ENCODE measurements at places on chromosomes 3 and 15.

- no peak for DNase-seq
These were observed 315.8 kb upstream of the SATB1 start for GRCh38 chr3:18740631-18741583.

DNA sequence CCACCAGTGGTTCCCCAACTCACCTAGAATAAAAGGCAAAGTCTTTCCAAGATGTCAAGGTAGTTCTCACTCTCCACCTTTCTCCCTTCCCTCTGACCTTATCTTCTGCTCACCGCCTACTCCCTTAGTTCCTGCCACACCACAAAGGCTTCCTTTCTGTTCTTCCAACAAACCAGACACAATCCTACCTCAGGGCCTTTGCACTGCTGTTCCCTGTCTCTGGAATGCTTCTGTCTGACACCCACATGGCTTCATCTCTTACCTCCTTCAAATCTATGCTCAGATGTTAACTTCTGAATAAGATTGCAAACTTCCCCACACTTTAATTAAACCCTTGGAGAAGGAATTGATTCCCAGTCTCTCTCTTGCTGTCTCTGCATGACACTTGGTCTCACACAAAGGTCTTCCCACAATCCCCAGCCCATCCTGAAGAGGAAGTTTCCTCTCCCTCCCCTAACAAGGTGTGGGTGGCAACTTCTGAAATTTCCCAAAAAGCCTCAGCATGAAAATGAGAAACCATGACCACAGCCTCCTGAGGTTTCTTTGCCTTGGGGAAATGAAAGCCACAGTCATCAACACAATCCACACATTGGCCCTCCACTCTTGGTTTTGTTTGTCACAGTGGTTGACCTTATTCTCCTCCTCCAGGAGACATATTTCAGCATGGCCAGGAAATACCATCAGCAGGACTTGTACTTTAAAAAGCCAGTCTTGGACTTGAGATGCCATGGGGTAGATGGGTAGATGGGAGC, 3.0 kb upstream of the RYK start:
- no peak for DNase-seq

DNA sequence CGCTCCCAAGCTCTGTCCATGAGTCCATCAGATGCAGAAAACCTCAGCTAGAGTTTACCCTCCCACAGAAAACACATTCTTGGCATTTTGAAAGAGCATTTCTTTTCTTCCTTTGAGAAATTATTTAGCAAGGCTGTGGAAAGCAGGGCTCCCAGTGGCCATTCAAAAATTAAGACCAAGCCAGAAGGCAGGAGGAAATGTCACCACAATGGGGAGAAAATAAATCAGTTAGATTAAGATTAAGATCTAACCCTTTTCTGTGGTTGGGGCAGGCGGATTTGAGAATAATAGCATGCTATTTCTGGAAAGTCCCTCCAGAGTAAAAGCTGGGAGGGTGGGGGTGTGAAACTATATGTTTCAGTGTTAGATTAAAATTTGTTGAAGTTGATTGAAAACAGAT, 20.2 kb downstream of the LRIG1 start:
- DNase-seq = no peak

GRCh38 chr3:162436826-162437225, 940.2 kb downstream of the OTOL1 start:
- no peak for DNase-seq

DNA sequence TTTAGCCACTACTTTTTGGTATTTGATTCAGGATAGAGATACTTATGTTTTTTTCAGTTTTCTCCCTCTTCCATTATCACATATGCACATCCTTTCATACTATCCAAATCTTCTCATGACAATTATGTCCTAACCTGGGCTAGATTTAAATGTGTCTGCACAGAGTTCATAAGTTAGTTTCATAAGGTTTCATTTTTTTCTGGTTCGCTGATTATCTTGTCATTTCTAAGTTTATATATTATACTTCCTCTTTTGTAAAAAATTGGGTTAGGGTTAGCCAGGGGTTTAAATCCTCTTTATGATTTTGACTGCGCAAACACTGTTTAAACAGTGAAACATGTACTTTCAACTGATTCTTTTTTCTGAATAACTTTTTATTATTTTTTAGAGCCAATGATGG, 148.6 kb downstream of the SST start:
- DNase-seq = no peak

DNA sequence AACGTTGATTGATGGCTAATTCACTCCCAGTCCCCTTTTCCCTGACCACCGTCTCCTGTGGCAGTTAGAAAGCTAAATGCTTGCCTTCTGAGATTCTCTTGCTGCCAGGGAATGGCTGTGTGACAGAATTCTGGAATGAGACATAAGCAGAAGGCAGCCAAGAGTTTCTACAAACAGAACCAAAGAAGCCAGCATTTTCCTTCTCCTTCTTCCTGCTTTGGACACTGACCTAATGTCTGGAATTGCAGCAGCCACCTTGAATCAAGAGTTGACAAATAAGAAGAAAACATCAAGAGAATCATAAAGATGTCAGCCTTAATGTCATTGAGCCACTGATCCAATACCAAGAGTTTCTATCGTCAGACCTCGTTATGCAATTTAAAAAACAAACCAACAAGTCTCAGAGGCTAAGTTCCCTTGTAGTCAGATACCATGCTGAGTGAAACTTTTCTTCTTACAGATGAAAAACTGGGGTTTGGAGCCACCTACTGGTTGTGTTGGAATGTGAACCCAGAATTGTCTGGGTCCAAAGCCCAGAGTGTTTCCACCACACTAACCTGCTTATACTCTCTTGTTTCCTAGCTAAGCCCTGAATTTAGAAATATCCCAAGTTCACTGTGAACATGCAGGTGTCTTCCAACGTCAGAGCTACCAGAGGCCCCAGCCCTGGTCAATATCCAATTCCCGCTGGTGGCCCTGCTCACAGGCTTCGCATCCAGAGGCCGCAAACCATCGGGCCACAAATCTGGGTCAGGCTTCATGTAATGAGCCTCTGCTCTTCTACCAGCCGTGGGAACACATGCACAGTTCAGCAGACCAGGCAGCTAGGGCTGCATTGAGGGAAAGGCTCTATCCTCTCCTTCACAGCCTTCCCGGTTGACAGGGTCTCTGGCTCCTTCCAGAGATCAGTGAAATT, 42.5 kb downstream of the MCF2L2 start:
- DNase-seq = peak; percentile 7

GRCh38 chr15:77753281-77753873, 120.7 kb upstream of the LINGO1 start:
- no peak for DNase-seq

DNA sequence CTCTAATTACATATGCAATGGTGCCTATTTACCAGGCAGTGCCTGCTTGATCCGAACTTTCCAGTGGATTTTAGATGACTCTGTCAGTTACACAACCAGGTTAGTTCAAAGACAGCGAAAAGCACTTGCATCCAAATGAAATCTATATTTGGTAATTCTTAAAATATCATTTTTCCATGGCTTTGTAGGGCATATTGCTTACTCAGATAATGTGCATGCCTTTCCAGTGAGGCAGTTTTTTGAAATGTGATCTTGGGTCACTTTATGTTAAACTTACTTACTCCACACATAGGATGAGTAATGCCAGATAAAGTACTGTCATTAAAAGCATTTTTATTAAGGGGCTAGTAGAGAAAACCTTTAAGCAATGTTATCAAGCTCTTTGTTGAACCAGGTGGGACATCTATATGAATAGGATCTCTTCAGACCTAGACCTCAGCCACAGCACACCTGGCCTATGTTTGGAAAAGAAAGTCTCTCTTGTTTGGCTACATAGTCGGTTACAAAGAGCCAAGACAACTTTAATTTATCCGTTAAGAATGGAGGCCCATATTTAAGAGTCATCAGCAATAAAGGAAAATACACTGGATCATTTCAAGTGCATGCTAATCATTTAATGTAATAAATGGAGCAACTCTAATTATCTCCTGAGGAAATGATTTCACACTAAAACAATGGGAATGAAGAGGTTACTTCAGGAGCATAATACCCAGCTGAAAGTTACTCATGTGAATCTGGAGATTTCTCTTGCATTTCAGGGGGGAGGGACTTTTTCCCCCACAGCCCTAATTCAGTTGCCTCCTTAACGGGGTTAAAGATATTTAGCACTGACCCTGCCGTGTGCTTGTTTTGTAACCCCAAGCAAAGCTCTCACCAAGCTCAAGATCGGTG, 56.3 kb upstream of the TMCO5A start:
- no peak for DNase-seq

DNA sequence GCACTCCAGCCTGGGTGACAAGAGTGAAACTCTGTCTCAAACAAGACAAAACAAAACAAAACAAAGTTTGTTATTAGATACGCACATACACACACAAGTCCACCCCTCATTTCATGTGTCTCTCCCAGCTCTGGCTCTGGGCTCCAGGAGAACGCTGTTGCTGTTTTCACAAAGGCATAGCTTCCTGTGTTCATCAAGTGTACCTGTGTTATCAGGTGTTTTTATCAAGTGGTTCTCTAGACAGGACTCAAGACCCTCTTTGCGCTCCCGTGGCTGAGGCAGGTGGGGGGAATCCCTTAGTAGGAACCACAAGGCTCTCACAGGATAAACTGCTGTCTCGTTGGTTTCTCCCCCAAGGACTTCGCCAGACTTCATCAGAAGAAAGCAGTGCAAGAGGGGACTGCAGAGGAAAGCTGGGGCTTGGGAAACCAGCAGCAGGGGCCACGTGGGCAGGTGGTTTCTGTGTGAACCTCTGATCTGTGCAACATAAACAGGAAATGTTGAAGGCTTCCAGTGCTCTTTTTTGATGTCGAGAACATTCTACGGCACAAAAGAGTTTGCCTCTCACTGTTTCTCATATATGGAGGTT, 6.9 kb upstream of the PPP1R2 start:
- DNase-seq = peak; percentile 27

DNA sequence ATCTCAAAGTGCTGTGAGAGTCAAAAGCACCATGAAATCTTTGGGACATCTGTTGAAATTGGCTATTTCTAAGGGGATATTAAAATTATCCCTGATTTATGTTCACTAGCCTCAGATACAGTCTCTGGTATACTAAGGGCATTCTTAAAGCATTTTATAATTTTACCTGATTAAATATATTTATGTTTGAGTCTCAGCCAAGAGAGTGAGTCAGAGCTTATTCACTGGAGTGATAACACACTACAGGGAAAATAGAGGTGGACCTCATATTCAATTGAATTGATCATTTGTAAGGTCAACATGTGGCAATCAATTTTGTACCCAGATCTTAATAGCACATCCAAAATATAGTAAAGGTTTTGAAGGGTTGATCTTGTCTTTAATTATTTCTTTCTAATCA, 733.6 kb downstream of the EPHA3 start:
- no peak for DNase-seq

- DNase-seq = no peak
These were observed 478.3 kb upstream of the PPP2R3A start for GRCh38 chr3:135487261-135487660.

DNA sequence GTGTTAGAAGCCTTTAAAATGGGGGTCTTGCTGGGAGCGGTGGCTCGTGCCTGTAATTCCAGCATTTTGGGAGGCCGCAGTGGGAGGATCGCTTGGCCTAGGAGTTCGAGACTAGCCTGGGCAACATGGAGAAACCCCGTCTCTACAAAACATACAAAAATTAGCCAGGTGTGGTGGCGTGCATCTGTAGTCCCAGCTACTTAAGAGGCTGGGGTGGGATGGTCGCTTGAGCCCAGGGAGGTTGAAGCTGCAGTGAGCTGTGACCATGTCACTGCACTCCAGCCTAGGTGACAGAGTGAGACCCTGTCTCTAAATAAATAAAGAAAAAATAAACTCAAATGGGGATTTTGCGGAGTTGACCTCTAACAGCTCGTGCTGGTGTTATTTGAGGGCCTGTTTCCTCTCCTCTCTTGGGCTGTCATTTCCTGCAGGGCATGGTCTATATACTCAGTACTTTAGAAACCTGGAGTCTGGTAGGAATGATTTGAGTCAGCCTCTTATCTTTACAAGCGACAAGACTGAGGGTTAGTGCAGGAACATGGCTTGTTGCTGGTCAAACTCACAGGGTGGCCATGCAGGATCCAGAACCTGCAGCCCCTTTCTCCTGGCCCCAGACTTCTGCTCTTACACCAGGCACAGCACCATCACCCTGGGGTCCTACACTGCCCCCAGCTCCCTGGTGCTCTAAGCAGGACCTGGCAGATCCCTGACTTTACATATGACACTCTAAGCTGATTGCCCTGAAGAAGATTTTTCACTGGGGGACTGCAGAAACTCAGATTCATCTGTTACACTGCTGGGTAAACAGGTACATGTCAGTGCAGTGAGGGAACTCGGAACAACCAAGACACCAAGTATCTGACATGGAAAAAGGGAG, 15.1 kb downstream of the EHD4 start:
- no peak for DNase-seq

DNA sequence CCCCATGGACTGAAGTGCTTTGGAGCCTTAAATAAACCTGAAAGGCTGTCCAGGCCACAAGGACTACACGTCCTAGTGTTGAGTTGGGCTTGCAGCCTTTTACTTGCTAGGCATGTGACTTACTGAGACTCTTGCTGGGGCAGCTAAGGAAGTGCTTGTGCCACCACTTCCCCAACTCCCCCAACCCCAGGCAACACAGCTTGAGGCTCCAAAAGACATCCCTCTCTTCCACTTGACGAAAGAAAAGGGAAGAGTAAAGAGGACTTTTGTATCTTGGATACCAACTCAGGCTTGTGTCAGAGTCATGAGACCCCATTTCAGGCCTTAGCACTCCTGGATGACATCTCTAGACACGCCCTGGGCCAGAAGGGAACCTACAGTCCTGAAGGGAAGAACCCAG, 109.8 kb downstream of the XRN1 start:
- no peak for DNase-seq

GRCh38 chr15:49423901-49424550, 984 bp downstream of the FGF7 start:
- no peak for DNase-seq

GRCh38 chr3:15511156-15511555, 10.3 kb downstream of the COLQ start:
- no peak for DNase-seq

DNA sequence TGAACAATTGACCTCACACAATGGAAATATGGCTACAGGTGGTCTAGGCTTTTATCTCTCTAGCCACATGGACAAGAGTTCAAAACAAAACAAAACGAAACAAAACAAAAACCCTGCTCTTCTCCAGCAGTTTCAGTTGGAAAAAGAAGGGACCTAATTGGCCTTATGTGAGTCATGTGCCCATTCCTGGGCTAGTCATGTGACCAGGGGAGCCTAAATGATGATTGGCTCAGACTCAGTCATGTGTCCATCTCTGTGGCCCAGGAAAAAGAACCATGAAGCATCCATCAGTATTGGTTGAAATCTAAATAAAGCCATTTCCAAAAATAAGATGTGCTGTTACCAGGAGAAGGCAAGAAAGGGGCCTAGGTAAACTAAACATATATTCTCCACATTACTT, 96.8 kb downstream of the ANXA2 start:
- DNase-seq = no peak

DNA sequence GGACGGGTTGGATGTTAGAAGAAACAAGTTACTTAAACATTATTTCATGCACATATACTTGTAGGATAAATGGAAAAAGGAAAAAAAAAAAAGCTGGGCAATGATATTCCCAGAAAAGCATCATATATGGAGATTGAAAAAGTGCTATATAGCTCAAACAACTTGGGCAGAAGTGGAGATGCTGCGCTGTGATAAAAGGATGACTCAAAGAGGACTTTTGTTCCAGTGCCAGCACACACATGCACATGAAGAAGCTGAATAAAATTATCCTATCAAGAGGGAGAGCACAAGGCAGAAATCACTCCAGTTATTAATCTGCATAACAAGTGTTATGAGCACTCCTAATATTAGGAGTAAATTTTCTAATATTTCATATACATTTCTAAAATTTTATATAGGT, 30.9 kb downstream of the FRMD4B start:
- no peak for DNase-seq

All from stimulated activated CD4-positive, alpha-beta T cell treated with anti-CD3 and anti-CD28 coated beads, Interleukin-1b, Interleukin-23, amount 100 ng/mL, for 1 hour (primary cell).